ENCODE measurements at places on chromosomes 5 and 9. TPM values are rescaled to one million over a fixed set of nuclear protein-coding genes. Genes with fewer than 3 reads are reported as not detected.

BAG1 gene
- 51.1 TPM for total RNA-seq

DNA sequence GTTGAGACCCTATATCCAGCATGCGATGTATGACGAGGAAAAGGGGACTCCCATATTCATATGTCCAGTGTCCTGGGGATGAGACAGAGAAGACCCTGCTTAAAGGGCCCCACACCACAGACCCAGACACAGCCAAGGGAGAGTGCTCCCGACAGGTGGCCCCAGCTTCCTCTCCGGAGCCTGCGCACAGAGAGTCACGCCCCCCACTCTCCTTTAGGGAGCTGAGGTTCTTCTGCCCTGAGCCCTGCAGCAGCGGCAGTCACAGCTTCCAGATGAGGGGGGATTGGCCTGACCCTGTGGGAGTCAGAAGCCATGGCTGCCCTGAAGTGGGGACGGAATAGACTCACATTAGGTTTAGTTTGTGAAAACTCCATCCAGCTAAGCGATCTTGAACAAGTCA, 17.1 kb downstream of the BTNL3 start:
- no peak for DNase-seq
- no peaks in the 10 kb centered on the region for H3K4me1 ChIP-seq
- H3K36me3 ChIP-seq = no peaks in the 10 kb centered on the region
- H3K4me3 ChIP-seq = no peak overlapping the region
- no peaks in the 10 kb centered on the region for H3K27me3 ChIP-seq

DNA sequence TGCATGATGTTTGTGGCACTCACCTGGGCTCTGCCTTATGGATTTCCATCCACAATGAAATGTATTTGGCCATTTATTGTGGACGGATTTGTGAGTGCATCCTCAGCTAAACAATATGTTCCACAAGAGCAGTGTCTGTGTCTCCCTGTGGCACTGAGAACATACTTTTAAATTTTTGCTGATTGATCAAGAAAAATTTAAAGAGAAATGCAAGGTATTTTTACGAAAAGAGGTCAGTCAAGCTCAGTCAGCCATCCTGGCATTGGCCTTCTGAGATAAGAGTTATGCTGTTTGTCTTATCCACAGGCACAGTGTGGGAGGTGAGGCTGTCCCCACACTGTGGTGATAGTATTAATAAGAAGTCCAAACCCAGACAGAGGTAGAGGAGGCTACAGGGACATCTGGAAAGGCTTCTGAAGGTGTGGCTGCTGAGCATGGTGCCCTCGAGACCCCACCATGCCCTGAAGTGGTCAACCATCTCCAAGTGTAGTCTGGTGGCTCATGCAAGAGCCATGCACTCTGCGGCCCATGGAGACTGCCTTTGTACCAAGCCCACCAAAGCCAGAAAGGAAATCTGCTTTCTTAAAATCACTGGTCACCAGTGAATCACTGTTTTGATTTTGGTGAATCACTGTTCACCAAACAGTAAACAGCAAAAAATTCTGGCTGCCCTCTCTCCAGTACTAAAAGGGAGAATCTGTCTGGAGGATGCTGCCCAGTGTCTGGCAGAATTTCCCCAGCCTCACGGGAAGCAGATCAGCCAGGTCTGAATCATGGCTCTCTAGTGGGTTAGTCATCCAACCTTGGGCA, 28.8 kb downstream of the SPOCK1 start:
- no peaks in the 10 kb centered on the region for H3K27me3 ChIP-seq
- no peaks in the 10 kb centered on the region for H3K36me3 ChIP-seq
- H3K27ac ChIP-seq = no peak overlapping the region

GRCh38 chr5:143573568-143574170, 170.2 kb upstream of the NR3C1 start:
- H3K36me3 ChIP-seq = no peaks in the 10 kb centered on the region
- no peak overlapping the region for H3K27ac ChIP-seq
- H3K4me3 ChIP-seq = no peak overlapping the region
- no peaks in the 10 kb centered on the region for H3K27me3 ChIP-seq
- DNase-seq = no peak

DNA sequence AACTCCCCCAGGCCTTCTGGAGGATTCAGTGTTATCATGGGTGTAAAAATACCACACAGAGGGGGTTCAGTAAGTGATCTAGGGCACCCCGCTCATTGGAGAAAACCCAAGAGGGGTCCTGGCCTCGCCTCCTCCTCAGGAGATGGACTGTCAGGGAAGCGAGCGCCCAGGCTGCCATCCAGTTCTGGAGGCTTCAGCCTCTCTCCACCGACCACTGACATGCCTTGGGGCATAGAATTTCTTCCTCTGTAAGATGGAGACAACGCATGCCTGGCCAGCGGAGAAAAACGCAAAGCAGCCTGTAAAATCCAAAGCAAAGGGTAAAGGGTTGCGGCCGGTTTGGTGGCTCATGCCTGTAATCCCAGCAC, 165.4 kb downstream of the COL23A1 start:
- DNase-seq = no peak
- no peak overlapping the region for H3K27ac ChIP-seq
- H3K4me3 ChIP-seq = no peak overlapping the region
- H3K27me3 ChIP-seq = no peaks in the 10 kb centered on the region
- no peaks in the 10 kb centered on the region for H3K36me3 ChIP-seq

All from adrenal gland (tissue), 19 donors.